Kasumi-1 (cell line): ENCODE measurements at places on chromosomes 11 and 22.

- peak; percentile 17 for DNase-seq
These were observed 117.5 kb upstream of the TOP3B start for GRCh38 chr22:22099833-22100812.

DNA sequence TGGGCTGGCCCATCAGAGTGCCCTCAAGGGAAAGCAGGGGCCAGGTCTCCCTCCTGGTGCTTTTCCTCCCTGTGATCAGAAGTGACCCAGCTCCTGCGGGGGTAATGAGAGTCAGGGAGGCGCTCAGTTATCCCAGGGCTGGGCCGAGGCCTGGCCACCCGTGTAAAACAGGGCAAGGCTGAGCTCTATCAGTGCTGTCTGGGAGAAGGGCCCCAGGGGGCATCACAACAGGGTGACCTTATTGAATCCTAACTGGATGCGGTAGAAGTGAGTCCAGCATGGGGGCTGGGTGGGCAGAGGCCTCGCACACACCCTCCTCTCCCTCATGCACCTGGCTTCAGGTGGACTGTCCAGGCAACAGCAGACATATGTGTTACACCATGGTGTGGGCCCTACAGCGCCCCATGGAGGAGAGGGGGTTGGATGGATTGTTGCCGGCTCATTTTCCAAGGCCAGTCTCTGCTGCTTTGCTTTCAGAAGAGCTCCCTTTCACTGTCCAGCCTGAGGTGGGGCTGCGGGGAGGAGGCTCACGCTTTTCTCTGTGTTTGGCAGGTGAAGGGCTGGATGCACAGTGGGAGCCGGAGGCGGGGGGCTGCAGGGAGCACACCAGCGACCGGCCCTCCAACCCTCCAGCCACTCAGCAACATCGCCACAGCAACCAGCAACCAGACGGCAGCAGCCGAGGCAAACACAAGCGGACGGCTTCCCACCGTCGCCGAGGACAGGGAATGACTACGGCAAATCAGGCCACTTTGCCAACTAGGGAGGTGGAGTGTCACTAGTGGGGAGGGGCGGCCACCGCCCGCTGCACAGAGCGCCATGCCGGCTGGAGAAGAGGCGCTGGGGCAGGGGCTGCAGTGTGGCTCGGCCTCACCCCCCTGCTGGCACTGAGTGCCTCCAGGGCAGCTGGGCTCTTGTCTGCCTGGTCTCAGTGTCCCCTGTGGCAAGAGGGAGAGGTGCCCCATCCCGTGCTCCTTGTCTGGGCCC lies 24.7 kb downstream of the GNAZ start:
- no peak for DNase-seq

DNA sequence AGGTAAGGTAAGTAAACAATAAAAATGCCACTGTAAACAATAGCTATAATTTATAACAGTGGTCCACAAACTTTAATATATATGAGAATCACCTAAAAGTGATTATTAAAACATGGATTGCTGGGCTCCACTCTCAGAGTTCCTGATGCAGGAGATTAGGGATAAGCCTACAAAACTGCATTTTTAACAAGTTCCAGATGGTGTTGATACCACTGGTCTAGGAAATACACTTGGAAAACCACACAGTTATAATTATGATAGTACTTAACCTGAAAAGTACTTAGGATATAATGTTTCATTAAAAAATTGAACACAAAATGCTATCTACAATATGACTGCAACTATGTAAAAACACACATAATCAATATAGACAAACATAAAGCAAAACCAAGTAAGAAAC lies 20.4 kb downstream of the FCHSD2 start:
- DNase-seq: no peak

- DNase-seq: no peak
These were observed 484.9 kb downstream of the NTM start for GRCh38 chr11:131855320-131855719.

- no peak for DNase-seq
These were observed 86.4 kb downstream of the CDKN1C start for GRCh38 chr11:2798951-2799761.

GRCh38 chr22:46027211-46028105 lies 50.5 kb upstream of the WNT7B start:
- no peak for DNase-seq
